ENCODE measurements at places on chromosomes 13 and 19.
A peak's percentile ranks its signal among the peaks of the same experiment; 100 is the strongest.

GRCh38 chr19:5718579-5719273 lies 1.2 kb downstream of the LONP1 start:
- no peak for DNase-seq

- DNase-seq: peak; percentile 81
Measured at GRCh38 chr13:99656092-99656745, 154.9 kb downstream of the TM9SF2 start.

DNA sequence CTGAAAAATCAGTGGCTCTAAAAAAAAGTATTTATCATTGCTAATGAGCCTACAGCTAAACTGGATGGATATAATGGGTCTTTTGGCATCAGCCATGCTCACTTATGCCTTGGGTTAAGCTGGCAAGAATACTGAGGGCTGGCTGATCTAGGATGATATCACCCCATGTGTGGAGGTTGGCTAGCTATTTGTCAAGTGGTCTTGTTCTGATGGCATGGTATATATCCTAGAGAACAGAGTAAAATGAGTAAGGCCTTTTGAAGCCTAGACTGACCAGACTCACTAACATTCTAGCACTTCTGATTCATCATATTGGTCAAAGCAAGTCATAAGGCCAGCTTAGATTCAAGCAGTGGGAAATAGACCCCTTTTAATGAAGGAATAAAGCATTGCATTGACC lies 383.0 kb downstream of the SLITRK1 start:
- DNase-seq: no peak

DNA sequence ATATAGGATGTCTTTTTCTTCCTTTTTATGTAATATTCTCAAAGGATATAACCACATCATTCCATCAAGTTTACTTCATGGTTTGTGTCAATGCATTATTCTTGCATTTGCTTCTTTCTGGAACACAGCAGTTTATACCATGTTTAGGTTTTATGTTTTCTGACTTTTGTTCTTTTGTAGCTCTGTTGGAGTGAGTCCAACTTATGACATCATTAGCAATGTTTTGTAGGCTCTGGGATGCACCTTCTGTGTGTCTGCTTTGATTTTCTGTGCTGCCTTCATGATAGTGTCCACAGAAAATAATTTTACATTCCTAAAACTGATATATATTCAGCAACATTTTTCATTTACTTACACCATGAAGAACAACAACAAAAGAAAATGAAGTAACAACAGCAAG lies 68.9 kb downstream of the SHISA2 start:
- no peak for DNase-seq

DNA sequence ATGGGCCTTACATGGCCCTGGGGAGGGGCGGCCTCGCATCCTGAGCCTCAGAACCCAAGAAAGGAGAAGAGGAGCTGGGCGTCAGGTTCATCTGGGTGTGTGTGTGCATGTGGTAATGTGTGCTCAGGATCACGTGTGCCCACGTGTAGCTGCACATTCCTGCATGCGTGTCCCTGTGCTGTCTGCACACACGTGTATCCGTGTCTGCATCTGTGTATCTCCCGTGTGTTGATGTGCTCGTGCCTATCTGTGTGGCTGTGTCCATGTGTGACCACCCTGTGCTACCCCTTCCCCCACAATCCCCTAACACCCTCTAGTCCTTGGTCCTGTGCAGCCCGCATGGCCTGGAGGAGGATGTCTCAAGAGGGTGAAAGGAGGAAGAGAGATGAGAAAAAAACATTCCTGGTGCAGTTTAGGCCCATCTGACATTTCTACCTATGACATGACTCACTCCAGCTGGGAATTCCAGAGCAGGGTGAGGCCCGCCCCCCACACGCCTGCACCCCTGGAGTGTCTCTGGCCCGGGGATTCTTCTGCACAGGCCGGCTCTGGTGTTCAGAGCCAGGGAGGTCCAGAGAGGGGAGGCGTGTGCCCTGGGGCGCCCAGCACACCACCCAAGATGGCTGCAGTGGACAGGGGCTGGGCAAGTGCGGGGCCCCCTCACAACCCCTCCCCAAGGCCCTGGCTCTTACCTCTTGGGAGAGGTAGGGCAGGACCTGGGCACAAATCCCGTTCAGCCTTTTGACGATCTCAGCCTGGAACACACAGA lies 7.1 kb downstream of the TLE5 start:
- peak; percentile 59 for DNase-seq

DNA sequence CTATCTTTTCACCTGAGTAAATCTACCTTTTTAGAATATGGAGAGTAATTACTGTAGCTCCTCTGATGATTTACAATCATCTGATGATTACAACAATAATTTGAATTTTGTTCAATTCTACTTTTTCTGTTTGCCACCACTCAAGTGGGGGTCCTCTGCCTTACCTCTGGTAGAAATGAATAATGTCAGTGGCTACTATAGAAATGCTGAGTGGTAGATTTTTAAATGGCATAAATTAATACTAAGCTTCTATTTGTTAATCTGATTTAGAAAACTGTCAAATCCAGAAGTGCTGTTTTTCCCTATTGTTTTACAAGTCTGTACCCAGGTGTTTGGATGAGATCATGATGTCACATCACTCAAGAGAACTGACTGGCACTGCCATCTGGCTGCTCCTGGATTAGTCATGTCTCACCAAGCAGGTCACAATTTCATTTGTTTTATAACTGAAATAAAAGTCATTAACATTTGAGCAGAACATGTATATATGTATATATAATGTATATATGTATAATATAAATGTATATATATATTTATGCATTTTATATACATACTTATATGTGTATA lies 494.8 kb downstream of the TBC1D4 start:
- no peak for DNase-seq

GRCh38 chr13:65921933-65922332 lies 1308.2 kb downstream of the PCDH9 start:
- no peak for DNase-seq

DNA sequence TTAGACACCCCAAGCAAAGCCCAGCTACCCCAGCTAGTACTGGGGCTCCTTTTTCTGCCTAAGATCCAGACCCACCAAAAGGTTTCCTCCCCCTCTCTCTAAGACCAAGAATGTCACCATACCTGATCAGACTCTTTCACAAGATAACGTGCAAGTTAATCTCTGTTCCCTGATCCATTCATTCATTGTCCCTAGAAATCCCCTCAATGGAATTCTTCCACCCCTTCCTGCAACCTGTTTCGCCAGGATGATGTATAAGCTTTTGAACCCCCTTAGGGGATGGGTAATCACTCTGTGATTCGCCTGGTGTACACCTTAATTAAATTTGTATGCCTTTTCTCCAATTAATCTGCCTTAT lies 17.3 kb upstream of the CLN5 start:
- DNase-seq: no peak

GRCh38 chr13:79830426-79830825 lies 349.5 kb downstream of the NDFIP2 start:
- no peak for DNase-seq

- no peak for DNase-seq
Measured at GRCh38 chr19:50244695-50245094, 41.3 kb downstream of the MYH14 start.

DNA sequence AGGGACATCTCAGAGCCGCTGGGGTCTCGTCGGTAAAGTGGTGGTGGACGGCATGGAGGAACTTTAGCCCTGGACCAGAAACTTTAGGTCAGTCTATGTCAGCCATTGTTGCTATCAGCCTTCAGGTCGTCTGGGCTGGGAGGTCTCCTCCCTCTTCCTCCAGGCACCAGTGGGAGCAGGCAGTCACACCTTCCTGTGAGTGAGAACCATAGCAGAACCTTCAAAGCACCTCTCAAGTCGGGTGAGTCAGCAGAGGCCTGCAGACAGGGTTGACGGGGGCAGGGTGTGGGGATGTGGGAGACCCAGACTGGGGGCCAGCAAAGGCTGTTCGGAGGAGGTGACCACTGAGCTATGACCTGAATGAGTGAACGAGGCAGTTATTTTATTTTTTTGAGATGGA lies 15.4 kb upstream of the SBNO2 start:
- no peak for DNase-seq

GRCh38 chr13:26213982-26214381 lies 8.1 kb downstream of the RNF6 start:
- no peak for DNase-seq

DNA sequence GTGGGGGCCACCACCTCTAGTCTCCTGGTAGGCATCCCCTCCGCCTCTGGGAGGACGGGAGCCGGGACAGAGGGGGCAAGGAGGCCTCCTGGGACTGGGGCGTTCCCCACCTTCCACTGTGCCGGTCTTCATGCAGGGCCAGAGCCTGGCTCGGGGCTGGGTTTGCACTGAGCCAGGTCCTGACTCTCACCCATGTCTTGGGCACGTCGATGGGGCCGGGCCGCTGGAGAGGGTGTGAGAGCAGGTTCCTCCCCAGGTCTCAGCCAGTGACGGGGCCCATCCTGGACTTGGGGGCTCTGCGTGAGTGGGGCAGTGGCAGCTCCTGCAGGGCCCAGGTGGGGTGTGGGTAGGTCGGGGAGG lies 26.6 kb downstream of the ATP11A start:
- no peak for DNase-seq

- DNase-seq: peak; percentile 39
Measured at GRCh38 chr19:48896191-48896720, 2.3 kb downstream of the TULP2 start.

DNA sequence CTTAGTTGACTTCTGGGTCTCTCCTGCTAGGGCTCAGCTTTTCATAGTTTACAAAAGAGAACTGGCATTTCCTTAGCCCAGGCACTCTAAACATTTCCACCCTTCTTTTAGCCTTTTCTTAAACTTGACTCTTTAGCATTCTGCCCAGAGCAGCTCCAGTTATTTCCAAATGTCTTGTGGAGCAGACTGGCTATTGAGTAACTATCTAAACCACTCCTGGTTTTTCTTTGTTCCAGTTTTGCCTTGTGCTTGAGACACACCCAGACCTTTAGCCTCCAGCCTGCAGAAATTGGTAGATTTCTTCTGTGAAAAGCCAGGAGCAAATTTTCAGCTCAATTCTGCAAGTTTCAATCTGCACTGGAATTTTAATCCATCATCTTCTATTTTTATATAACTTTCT lies 1813.1 kb downstream of the OLFM4 start:
- DNase-seq: no peak

- no peak for DNase-seq
Measured at GRCh38 chr13:42361701-42362100, 89.7 kb downstream of the AKAP11 start.

DNA sequence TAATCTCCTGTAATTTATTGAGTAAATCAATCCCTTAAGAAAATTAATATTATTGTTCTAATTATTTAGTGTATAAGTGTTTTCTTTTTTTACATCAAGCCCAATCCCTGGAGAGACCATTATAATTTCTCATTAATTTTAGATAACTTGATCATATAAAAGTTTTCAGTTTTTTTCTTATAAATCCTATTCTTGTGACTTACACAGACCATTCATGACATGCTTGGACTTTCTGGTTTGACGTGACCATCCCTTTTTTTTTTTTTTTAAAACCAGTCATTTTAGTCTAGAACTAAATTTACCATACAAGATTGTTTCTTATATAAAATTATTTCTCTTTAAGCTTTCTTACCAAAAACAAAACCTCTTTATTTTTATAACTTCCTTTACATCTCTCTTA lies 5.4 kb upstream of the MTRF1 start:
- no peak for DNase-seq

GRCh38 chr19:3304871-3305423 lies 61.4 kb upstream of the NFIC start:
- DNase-seq: peak; percentile 45

- no peak for DNase-seq
Measured at GRCh38 chr19:35262101-35262761, 6.5 kb upstream of the USF2 start.

- no peak for DNase-seq
Measured at GRCh38 chr13:97301382-97302095, 79.4 kb downstream of the MBNL2 start.

GRCh38 chr13:71359641-71360040 lies 507.4 kb downstream of the DACH1 start:
- DNase-seq: no peak

DNA sequence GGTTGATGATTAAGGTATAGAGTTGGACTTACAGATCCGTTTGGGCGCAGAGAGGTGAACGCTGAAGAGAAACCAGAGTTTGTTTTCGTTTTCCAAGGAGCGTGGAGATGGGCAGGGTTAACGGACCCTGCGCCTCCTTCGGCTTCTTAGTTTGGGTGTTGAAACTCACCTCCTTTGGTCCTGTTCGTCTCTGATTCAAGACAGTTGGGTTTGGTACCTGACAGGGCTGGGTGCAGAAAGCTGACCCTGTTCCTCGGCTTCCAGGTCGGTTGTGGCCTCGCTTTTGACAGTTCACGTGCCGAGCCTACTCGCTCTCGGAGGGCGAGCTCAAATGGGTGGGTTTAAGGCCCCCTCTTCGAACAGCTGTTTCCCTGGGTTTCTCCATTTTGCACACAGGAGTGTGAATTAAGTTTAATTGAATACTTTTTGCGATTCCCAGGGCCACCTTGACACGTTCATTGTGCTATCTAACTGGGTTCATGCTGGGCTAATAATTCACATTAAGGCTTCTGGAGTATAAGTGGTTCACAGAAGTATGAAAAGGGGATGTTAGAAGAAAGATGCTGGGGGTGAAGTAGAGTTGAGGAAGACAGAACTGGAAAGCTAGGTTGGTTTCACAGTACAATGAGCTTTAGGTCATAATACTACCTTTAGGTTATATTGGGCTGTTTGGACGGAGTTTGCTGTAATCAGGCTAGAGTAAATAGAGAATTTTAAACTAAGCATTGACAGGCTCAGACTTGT lies 638 bp downstream of the USPL1 start:
- DNase-seq: peak; percentile 27

- DNase-seq: no peak
Measured at GRCh38 chr13:77857531-77858209, 61.0 kb downstream of the EDNRB start.

GRCh38 chr19:30883071-30883470 lies 466.2 kb downstream of the TSHZ3 start:
- no peak for DNase-seq

DNA sequence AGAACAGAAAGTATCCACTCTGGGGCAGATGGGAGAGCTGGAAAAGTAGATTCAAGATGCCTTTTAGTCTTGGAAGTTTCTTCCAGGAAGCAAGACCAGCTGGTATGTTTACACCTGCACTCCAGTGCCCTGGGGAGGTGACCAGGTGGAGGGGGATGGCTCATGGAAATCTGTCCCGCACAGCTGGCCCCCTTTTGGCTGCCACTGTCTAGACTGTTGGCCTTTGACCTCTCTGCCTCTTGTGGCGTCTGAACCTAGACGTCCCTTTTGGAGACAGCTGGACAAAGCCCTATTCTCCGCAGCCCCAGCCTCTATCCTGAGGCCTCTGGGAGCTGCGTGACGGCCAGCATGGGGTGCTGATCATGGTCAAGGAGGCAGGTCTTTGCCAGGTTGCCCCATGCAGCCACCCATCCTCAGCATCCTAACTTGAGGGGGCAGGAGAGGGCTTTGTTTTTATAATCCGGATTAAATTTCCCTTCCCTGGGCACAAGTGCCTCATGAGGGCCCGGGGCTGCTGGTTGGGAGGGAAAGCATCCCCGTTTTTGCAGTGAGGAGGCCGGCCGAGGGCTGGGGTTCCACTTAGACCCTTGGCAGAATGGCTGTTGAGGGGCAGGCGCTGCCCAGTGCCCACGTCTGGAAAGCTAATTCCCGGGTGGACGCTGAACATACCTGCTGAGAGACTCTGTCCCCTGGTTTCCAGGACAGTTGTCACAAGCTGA lies 17.3 kb upstream of the GDF15 start:
- DNase-seq: no peak
